GM12891 (cell line): ENCODE measurements at places on chromosomes 16 and 17.

- no peak for DNase-seq
Measured at GRCh38 chr17:44636562-44636961, 19.7 kb upstream of the MEIOC start.

DNA sequence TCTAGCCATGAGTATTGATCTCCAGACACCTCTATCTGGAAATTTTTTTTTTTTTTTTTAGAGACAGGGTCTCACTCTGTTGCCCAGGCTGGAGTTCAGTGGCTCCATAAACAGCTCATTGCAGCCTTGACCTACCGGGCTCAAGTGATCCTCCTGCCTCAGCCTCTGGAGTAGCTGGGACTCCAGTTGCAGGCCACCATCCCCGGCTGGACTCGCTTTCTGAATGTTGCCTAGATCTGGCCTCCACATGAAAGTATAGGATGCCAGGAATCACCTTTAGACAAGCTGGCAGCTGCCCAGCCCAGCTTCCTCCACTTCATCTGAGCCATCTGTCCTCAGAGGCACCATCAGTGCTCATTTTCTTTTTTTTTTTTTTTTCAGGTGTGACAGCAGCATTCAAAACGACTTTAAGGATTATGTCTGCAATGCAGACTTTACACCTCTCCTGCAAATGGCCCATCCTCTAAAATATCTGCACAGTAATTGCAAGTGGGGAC, 6.4 kb upstream of the PRR14 start:
- DNase-seq: no peak

DNA sequence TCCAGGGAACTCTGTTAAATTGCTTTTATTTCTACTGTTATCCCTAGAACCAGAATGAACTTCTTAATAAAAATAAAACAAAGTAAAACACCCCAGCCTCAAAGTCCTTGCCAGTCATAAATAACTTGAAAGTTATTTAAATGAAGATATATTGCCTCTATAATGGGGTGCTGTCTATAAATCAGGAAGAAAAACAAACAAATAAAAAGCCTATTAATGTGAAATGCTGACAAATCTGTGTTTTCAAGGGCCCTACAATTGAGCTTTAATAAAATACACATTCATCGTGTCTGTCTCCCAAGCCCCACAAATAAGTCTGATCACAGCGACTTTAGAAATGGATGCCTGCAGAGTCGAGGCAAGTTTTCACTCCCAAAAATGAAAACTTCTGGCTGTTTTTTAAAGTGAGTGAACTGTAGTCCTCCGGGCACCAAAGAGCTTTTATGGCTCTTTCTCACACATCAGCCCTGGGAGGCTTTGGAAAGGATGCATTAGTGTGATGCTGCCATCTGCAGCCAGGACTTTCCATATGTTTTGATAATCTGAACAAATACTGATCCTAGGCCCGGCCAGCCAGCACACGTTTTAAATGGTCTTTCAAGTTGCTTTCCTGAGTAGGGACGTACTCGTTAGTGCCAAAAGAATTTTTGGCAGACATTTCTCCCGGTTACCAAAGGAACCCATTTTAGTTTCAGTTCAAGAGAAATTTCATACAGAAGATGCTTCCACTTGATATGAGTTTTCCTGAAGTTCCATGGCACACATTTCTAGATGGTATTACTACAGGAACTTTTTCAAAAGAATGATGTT, 16.3 kb downstream of the NACA2 start:
- DNase-seq: no peak

DNA sequence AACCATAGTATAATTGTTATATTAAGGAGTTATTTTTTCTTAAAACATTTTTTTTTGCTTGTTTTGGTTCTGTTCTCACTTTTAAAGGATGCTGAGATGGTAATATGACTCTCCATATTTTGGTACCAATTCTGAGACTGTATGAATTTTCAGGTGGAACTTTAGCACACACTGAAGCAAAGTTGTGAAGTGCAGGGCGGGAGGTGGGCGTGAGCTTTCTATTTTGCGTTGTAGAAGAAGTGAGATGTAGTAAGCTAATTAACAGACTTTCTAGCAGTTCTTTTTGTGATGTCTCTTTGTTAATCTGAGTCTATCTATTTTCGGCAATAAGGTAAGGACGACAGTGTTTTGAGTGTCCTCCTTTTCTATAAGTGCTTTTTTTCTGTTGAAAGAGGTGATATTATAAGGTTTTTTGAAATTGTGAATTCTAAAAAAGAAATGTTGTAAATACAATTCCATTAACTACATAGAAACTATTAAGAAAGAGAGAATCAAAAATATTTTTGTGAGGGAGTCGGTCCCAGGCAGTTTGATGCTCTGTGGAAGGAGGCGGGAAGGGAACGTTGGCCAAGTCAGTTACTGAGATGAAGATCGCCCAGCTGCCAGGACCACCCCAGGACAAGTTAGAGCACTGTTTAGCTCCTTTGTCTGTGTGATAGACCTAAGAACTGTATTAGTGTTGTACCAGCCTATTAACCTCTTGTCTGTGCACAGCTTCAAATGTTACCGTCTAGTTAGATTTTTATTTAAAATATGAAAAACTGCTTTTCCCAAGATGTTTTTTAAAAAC, 65.0 kb downstream of the CCDC182 start:
- DNase-seq: no peak

DNA sequence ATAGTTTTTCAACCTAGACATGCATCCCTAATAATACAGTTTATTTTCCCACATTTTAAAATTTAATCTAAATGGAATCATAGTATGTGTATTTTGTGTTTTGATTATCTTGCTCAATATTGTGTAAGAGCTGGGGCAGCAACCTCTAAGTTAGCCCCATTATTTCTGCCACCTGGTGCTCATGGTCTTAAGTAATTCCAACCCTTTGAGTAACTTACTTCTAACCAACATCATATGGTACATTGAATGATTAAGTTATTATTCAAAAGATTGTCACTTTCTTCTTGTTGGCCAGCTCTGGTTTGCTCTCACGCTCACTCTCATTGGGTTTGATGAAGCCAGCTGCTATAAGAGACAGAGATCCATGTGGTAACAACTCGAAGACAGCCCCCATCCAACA, 3.9 kb upstream of the KRTAP4-3 start:
- no peak for DNase-seq

GRCh38 chr16:80623376-80623775, 82.6 kb downstream of the DYNLRB2 start:
- DNase-seq: no peak

- no peak for DNase-seq
Measured at GRCh38 chr16:29993903-29994599, 1.4 kb downstream of the HIRIP3 start.

GRCh38 chr17:50013079-50013478, 18.1 kb upstream of the DLX3 start:
- no peak for DNase-seq

DNA sequence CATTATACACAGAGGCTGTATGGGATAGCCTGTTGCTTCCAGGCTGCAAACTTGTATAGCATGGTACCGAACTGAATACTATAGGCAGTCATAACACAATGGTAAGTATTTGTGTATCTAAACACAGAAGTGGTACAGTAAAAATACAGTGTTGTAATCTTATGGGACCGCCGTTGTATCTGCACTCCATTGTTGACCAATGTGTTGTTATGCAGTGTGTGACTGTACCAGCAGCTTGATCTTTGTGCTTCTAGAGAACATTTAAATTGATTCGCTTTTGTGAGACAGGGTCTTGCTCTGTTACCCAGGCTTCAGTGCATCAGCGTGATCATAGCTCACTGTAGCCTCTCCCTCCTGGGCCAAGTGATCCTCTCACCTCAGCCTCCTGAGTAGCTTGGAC, 31.5 kb downstream of the WWOX start:
- DNase-seq: no peak

DNA sequence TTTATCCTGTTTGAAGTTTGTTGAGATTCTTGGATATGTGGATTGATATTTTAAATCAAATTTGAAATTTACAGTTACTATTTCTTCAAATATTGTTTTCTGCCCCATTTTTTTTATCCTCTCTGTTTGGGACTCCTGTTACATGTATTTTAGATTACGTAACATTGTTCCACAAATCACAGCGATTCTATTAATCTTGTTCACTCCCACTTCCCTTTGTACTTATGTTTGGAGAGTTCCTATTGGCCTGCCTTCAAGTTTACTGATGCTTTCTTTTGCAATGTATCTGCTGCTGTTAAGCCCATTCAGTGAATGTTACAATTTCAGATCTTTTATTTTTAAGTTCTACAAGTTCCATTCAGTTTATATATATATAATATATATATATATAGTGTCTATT, 288.3 kb upstream of the TNRC6C start:
- DNase-seq: no peak

DNA sequence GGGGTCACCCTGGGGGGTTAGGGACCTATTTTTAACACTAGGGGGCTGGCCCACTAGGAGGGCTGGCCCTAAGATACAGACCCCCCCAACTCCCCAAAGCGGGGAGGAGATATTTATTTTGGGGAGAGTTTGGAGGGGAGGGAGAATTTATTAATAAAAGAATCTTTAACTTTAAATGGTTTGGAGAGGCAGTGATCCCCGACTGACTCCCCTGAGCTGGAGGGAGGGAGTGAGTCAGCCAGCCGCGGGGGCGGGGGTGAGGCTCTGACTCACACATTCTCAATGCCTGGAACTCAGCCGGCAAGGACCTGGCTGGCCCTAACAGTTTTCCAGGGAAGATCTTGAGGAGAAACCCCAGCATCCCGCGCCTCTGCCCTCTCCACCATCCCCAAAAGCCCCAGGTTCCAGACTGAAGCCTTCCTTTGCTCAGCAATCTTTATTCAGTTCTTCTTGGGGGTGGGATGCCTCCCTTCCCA, 1.5 kb downstream of the HCFC1R1 start:
- DNase-seq: no peak

DNA sequence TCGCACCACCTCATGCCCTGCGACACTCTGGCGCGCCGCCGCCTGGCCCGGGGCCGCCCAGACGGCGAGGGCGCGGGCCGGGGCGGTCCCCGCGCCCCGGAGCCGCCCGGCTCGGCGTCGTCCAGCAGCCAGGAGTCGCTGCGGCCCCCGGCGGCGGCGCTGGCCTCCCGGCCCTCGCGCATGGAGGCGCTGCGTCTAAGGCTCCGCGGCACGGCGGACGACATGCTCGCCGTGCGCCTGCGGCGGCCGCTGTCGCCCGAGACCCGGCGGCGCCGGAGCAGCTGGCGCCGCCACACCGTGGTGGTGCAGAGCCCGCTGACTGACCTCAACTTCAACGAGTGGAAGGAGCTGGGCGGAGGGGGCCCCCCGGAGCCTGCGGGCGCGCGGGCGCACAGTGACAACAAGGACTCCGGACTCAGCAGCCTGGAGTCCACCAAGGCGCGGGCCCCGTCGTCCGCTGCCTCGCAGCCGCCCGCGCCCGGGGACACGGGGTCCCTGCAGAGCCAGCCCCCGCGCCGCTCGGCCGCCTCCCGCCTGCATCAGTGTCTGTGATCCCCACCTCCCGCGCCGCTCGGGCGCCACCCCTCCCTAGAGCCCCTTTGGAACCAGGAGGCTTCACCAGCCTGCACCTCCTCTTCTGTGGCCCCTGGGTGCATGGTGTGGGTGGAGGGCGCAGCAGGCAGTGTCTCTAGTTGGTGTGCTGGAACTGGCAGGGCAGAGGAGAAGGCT, 82.3 kb downstream of the ARHGAP23 start:
- peak; percentile 48 for DNase-seq
